ENCODE measurements at places on chromosomes 1 and 21. TPM values are rescaled to one million over a fixed set of nuclear protein-coding genes. Genes with fewer than 3 reads are reported as not detected.
A peak's percentile ranks its signal among the peaks of the same experiment; 100 is the strongest.

FAM177B gene
- polyA plus RNA-seq = not detected

- no peak for DNase-seq
Observed at GRCh38 chr1:58189453-58189852, 357.1 kb downstream of the OMA1 start.

ATAD3B gene
- 8.1 TPM for polyA plus RNA-seq

DNA sequence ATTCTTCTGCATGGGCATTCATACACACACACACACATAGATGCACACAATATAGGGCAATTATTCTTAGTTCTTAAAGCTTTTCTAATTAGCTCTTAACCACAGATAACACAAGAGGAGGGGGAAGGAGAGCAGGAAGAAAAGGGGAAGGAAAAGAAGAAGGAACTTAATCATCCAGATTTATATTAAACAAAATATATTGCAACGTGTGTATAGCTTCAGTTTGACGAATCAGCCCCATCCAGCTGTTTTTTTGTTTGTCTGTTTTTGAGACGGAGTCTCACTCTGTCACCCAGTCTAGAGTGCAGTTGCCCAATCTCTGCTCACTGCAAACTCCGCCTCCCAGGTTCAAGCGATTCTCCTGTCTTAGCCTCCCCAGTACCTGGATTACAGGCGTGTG lies 21.7 kb upstream of the ANKRD13C start:
- DNase-seq = no peak

GRCh38 chr1:214857716-214858115 lies 224.8 kb upstream of the KCNK2 start:
- DNase-seq = no peak

- no peak for DNase-seq
Observed at GRCh38 chr1:12196641-12197482, 30.1 kb downstream of the TNFRSF1B start.

PLA2G2C gene
- polyA plus RNA-seq = not detected

- peak; percentile 28 for DNase-seq
Observed at GRCh38 chr1:145795257-145795881, 28.5 kb downstream of the RNF115 start.

PRRX1 gene
- not detected for polyA plus RNA-seq

GRCh38 chr1:175174309-175175102 lies 18.1 kb downstream of the KIAA0040 start:
- no peak for DNase-seq

INTS7 gene
- 19.1 TPM for polyA plus RNA-seq

DNA sequence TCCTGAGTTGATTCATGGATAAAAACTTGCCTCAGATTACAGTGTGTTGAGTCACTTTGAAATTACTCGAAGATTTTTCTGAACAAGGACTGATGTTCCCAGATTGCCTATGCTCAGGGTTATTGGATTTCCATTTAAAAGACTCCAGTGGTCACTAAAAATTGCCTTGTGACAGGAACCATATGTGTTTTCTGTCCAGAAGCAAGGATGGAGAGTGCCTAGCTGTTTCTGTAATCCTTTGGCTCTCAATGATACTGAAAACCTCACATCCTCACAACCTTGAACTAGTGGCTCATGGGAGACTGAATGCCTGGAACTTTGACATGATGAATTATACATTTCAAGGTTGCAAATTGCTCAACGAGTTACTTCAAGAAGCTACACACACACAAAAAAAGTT lies 1271.8 kb downstream of the BRINP3 start:
- no peak for DNase-seq

GRCh38 chr1:71836904-71837303 lies 445.4 kb downstream of the NEGR1 start:
- no peak for DNase-seq

ADGRL4 gene
- not detected for polyA plus RNA-seq

OR2G3 gene
- not detected for polyA plus RNA-seq

DNA sequence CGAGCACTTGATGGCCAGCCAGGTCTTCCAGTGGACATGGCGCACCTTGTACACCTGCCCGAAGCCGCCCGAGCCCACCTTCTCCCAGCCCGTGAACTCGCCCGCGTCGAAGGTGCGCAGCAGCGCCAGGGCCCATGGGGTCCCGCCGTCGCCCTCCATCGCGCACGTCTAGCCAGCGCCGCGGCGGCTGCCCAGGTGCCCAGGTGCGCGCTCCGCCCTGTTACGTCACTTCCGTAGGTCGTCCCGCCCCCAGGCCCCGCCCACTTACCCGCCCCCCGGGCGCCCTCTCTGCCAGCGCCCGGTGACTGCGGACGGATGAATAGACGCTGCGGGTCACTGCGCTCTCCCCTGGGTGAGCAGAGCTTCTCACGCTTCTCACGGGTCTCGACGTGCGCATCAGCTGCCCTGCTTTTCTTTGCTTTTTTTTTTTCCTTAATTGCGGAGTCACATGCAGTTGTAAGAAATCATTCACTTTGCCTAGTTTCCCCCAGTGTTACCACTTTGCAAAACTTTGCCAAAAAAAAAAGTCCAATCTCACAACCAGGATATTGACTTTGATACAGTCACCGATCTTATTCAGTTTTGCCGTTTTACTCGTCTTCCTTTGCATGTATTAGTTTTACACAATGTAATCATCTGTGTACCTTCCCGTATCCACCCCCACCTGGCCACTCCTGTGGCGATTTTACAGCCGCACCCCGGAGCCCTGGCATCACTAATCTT lies at the start of gene RIPK4:
RIPK4 (minus strand) TSS at position 170 of the 723 bp plus-strand sequence; CDS start at position 159, 11 bp downstream.
- peak; percentile 38 for DNase-seq

CYP4A11 gene
- not detected for polyA plus RNA-seq

DNA sequence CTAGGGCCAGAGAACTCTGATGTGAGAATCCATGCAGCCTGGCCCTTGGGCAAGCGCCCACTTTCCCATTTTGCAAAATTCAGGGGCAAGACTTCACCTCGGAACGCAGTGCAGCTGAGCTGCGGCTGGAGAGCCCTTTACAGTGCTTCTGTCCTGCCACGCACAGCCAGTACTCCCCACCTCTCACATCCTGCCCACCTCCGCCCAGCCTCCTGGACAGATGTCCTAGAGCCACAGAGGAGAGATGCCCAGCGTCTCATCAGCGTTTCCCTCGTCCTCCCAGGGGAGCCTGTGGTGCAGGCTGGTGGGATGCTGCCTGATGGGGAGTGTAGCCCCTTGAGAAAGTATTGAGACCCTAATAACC lies 29.6 kb downstream of the RUNX3 start:
- no peak for DNase-seq

GRCh38 chr1:105914403-105914802 lies 1142.1 kb upstream of the PRMT6 start:
- no peak for DNase-seq

DNA sequence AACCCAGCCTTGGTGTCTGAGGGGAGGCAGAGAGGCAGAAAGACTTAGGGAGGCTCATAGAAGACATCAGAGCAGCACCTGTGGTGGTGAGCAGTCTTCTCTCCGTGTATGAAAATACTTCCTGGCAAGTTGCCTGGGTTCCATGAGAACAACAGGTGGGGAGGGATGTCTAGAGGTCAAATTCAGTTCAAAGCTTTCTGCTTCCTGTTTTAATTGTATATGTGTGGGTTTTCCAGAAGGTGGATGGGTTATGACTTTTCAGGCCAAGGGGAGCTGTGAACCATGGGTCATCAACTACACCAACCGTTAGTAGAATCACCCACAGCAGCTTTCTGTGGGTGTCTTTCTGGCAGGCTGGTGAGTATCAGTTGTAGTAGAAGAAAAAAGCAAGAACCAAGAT lies 4.1 kb upstream of the FCRL2 start:
- no peak for DNase-seq

DNA sequence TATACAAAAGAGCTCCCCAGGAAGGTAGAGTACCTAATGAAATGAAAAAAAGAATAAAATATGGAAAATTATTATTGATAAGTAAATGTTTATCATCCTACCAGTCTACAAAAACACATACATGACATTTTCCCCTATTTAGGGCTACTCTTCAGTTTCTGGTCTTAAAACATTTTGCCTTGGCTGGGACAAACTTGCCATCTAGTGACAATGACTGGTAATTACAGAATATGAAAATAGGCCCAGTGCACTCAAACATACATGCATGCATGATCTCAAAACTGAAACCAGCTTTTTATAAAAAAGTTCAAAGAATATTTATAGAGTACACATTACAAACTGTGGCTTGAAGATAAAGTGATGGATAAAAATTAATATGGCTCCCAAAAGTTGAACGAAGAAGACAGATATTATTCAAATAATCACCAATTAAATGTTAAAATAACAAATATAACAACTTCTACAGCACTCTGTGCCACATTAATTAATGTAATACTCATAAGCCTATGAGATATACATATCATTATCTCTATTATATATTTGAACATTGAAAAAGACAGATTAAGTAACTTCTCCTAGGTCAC lies 10.5 kb upstream of the RNPC3 start:
- DNase-seq = peak; percentile 56

DCST2 gene
- not detected for polyA plus RNA-seq

TIAM1 gene
- polyA plus RNA-seq = 31.4 TPM

DNA sequence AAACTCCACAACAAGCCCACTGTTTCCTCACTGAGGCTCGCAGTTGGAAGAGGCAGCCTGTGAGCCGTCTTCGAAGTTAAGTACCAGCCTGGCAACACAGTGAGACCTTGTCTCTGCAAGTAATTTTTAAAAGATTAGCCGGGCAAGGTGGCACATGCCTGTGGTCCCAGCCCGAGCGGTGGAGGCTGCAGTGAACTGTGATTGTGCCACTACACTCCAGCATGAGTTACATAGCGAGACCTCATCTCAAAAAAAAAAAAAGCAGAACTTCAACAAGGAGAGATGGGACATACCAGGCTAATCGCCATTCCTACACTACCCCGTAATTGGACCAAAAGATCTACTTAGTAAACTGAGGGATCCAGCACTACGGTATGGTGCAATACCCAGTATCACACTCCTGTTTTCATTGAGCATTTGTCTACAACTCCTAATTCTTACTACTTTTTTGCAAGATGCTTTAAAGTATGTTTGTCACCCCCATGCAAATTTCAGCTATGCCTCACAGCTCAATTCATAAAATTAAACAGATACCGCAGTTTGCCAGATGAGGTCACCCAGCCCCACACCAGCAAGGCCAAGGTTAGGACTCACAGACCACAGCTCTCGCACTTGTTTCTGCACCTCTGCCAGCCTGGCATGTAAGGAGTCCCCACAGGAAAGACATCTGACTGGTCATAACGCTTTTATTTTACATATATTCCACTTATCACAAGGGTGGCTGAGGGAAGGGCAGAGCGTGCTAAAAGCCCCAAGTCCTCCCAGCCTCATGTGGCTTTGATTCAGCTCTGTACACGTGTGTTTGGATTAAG lies 21.0 kb downstream of the SDE2 start:
- no peak for DNase-seq

- DNase-seq = no peak
Observed at GRCh38 chr21:37683396-37684114, 232.7 kb downstream of the KCNJ6 start.

GRCh38 chr21:38661889-38662568 lies 143.7 kb upstream of the ETS2 start:
- no peak for DNase-seq

All from CD4-positive, alpha-beta memory T cell (primary cell).